Stimulated activated CD4-positive, alpha-beta T cell treated with anti-CD3 and anti-CD28 coated beads, Interleukin-1b, Interleukin-23, amount 100 ng/mL, for 24 hours (primary cell): ENCODE measurements at places on chromosomes 12 and 14.

GRCh38 chr12:106879612-106880011 is 76.1 kb upstream of the TMEM263 start:
- no peak for DNase-seq

GRCh38 chr12:64976131-64976530 is 145.0 kb downstream of the WIF1 start:
- no peak for DNase-seq

- no peak for DNase-seq
These were observed 117.7 kb upstream of the C14orf180 start for GRCh38 chr14:104461676-104462449.

GRCh38 chr14:95097385-95097784 is 59.9 kb downstream of the DICER1 start:
- DNase-seq: no peak

GRCh38 chr12:65798918-65799317 is 25.4 kb upstream of the HMGA2 start:
- no peak for DNase-seq

- DNase-seq: no peak
These were observed 13.4 kb downstream of the CSRNP2 start for GRCh38 chr12:51070004-51070403.

DNA sequence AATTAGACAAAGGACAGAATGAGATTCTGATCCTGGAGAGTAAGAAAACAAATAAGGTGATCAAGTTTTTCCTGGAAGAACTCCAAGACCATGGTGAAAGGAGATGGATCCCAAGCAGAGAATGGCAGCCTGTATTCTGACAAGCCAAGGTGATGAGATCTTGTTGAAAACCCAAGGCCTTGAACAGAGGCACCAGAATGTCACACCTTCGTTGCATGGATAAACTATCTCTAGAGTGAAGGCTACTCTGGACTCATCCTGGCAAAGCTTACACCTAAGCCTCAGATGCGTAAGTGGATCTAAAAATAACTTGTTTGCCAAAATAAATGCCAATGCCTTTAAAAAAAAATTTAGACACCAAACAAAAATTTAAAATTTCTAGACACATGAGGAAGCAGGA is 605.9 kb downstream of the ETNK1 start:
- no peak for DNase-seq

GRCh38 chr14:69705706-69706105 is 61.2 kb upstream of the SRSF5 start:
- DNase-seq: no peak
